ENCODE measurements at places on chromosomes 12 and 14.

GRCh38 chr12:89827592-89827991 is 119.0 kb upstream of the ATP2B1 start:
- no peak for DNase-seq

GRCh38 chr12:108842361-108842760 is 15.0 kb downstream of the SSH1 start:
- DNase-seq, result no peak

- DNase-seq, result no peak
These were observed 43.7 kb downstream of the GPR137C start for GRCh38 chr14:52596320-52596719.

GRCh38 chr12:42625611-42626010 is 36.1 kb upstream of the PRICKLE1 start:
- DNase-seq, result peak; percentile 41

- no peak for DNase-seq
These were observed 10.1 kb upstream of the ARID4A start for GRCh38 chr14:58288106-58288792.

DNA sequence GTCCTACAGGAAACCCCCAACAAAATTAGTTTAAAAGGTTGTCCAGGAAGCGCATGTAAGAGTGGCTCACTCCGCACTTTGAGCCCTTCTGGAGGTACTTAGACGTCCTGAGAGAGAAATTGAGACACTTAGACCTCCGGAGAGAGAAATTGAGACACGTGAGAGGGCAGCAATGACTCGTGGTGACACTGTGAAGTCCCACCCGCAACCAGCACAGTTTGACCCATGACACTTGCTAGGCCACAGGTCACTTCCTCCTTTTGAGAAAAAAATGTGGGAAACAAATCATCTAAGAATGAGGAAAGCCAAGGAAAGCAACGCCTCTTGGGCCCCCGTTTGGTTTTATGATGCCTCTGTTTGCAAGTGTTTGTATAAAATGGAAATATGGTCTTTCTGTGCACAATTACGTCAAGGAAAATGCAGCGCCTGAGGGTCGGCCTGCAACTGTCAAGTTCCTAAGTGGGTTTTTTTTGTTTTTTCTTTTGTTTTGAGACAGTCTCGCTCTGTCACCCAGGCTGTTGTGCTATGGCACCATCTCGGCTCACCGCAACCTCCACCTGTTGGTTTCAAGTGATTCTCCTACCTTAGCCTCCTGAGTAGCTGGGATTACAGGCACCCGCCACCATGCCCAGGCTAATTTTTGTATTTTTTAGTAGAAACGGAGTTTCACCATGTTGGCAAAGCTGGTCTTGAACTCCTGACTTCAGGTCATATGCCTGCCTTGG is 13.6 kb upstream of the CDCA4 start:
- no peak for DNase-seq

DNA sequence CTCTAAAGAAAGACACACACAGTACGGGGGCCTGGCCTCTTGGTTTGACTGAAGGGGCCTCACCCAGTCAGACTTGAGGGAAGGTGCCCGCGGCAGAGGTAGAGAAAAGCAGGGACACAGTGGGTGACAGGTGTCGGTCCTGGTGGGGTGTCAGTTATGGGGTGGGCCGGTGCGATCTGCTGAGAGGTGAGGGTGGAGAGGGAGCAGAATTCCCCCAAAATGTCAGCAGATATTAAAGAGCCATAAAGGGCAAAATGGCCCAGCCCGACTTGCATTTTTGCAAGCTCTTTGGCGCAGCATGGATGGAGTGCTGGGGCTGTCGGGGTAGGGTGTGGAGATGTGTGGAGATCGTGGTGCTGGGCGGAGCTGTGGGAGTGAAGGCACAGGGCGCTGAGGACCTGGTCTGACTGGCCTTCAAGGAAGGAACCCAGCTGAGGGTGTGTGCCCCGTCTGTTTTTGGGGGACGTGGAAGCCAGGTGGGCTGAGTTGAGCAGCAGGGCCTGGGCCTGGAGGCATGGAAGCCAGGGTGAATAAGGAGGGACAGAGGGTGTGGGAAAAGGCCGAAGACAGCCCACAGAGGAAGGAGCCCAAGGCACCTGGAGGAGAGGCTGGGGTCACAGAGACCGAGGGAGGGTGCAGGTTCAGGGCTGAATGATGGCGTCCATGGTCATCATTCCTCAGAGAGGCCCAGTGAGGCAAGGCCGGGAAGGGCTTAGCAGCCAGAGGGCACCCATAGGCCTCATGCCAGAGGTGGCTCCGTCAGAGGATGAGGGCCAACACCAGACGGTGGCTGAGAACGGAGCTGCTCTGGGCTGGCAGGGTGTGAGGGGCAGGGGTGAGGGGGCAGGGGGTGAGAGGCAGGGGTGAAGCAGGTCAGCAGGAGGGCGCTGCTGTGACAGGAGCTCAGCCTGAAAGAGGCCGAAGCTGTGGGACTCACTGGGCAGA is 48.2 kb upstream of the DYNC1H1 start:
- DNase-seq, result no peak

GRCh38 chr12:75650100-75650499 is 138.7 kb upstream of the KRR1 start:
- DNase-seq, result no peak

- peak; percentile 19 for DNase-seq
These were observed 66.9 kb downstream of the FOXN3 start for GRCh38 chr14:89350152-89350551.

GRCh38 chr12:9944391-9944790 is 12.2 kb upstream of the CLEC2A start:
- DNase-seq, result peak; percentile 34

DNA sequence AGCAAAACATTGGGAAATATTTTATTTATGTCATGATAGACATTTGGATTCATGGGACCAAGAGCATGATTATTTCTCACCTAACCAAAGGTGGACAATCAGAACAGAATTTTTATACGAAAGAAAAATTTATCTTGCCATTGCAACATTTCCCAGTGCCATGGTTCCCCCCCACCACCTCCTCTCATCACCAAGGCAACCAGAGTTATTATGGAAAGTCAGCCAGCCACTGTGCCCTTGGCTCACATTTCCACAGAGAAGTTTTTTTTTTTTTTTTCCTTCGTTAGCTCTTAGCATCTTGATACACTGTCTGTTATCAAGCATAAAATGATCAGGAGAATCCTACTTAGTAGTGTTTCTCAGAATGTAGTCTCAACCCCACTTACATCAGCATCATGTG is 176.4 kb upstream of the TMTC1 start:
- peak; percentile 31 for DNase-seq

- DNase-seq, result no peak
These were observed 45.1 kb upstream of the HMGA2 start for GRCh38 chr12:65779091-65779642.

DNA sequence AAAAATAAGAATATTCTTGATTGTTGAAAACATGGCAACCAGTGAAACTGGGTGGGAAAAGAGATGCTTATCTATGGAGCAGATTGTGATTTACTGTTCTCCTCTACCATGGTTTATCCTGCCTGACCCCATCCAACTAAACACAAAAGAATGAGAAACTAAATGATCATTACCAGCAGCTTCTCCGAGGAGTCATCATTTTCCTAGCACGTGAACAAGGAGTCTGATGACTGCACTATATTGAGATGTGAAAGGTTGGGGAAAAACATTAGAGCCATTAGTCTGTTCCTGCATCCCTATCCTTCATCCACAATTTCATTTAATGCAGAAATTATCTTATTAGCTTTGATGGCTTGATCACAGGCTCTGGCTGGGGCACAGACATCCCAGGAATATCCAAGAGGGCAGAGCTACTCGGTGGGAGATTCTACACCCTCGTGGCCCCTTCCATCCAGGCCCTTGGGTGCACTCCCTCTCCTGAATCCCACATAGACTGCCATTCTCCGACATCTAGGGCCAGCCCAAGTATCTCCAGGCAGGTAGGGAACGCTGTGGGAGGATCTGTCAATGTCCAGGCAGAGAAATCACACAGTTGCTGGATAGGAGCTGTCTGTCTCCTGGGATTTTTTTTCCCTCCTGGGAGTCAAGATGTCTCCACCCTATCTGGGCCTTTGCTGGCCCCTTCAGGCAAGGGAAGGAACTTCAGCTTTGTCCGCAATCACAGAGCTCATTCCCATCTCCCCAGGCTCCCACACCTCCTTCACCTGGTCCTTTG is 43.3 kb upstream of the DHRS4 start:
- DNase-seq, result peak; percentile 77

DNA sequence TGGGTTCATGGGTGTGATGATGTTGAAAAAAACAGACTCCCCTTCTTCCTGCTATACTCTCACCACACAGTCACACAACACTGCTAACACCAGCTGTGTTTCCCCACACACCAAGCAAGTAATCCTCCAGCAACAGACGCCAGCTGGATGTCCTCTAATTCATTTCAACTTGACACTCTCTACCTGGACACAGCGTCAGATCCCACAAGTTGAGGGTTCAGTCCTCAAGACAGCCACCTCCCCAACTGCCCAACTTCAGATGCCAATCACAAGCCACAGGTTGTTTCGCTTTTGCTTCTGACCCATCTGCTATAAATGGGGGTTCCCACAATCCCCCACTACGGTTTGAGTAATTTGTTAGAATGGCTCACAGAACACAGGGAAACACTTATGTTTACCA is 49.3 kb downstream of the TMEM30B start:
- DNase-seq, result no peak

- no peak for DNase-seq
These were observed 40.5 kb upstream of the CLMN start for GRCh38 chr14:95359994-95360826.

DNA sequence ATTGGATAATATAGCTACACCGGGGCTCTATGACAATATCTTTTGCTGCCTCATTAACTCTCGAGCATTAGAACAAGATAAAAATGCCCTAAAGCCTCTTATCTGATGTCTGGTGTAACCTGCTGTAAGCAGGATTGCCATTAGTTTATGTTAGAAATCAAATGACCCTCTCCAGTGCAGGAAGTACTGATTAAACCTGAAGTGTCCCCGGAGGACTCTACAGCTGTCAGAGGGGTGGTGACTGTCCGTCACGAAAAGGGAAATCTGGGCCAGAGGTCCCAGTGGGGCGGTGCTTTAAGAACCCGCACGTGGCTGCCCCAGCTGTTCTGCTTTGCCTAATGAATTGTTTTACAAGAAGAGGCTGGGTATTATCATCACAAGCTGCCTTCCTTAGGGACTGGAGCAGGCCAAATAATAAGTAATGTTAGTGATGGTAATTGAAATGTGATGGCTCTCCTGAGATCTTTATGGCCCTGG is 55.7 kb downstream of the LIN52 start:
- DNase-seq, result peak; percentile 18

GRCh38 chr12:52687497-52688385 is 7.5 kb upstream of the KRT1 start:
- DNase-seq, result peak; percentile 28

- no peak for DNase-seq
These were observed 47.9 kb upstream of the PTGDR start for GRCh38 chr14:52219488-52220084.

GRCh38 chr12:13220838-13221237 is 24.3 kb downstream of the EMP1 start:
- DNase-seq, result no peak

DNA sequence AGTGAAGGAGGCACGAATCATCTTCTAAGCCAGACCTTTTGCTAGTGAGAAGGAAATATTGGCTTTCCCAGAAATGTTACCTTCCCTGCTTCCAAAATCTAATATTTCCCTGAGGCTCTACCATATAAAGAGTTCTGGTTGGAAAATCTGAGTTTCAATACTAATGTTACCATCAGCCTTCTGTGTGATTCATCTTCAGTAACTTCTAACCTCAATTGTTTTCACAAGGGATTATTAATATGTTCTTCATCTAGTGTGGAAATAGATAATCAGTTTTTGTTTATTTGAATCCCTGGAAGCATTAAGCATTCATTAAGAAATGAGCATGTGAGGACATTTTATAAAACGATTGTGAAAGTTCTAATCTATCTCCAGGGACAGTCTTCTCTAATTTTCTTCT is 720.9 kb downstream of the AACS start:
- no peak for DNase-seq

GRCh38 chr12:107126796-107127481 is 33.6 kb upstream of the CRY1 start:
- DNase-seq, result peak; percentile 24

DNA sequence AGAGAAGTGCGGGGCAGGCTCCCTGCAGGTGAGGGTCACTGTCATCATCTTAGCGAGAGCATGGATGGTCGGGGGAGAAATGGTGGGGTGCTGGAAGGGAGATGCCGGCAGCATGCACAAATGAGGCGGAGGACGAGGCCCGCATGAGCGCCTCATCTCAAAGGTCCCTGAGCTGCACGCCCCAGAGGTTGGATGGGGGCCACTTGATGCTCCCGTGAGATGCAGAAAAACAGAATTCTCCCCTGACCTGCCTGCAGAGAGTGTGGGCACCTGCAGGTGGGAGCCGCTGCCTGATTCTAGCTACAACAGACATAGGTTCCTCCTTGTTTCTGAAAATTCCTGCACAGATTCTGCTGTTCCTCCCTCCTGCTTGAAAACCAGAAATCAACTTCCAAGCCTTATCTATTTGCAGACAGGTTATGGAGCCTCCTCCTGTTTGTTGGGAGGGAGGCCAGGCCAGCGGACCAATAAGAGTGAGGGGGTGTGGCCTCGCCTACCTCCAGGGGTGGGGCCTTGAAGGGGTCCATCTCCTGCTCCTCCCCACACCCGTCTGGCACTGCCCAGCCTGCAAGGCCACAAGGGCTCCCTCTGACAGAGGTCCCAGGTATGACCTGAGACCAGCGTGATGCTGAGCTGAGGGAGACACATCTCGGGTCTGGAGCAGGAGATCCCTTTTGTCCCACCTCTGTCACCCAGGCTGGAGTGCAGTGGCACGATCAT is 67.2 kb downstream of the KDM2B start:
- peak; percentile 93 for DNase-seq

DNA sequence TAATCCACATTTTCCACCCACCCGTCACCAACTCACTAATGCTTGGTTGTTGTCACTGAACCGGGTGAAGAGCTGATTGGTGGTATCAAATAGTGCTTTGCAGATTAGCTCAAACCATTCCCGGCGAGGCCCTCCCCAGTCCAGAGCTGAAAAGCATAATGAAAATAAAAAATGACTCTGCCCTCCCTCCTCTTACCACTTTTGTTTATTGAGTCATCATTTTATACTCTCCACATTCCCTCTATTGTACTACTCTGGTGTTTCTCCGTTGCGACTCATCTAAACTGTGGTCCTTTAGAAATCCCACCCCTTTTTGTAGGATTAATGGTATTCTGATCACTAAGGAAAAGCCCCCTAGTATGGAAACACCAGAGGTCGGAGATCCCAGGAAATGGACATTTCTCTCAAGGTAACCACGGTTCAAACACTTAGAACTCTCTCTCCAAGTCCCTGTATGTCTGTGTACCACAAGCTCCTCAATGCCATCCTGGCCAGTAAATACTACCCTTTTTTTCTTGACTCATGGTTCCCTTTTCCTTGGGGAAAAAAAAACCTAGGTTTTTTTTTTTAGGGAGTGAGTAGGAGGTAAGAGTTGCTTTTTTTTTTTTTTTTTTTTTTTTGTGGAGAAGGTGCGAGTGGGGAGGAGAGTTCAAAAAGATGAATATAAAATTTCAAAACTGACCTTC is 42.0 kb downstream of the AREL1 start:
- DNase-seq, result no peak

GRCh38 chr12:125169870-125170269 is 104.6 kb downstream of the AACS start:
- DNase-seq, result no peak
